ENCODE measurements at places on chromosomes 16 and 17.
A peak's percentile ranks its signal among the peaks of the same experiment; 100 is the strongest.

DNA sequence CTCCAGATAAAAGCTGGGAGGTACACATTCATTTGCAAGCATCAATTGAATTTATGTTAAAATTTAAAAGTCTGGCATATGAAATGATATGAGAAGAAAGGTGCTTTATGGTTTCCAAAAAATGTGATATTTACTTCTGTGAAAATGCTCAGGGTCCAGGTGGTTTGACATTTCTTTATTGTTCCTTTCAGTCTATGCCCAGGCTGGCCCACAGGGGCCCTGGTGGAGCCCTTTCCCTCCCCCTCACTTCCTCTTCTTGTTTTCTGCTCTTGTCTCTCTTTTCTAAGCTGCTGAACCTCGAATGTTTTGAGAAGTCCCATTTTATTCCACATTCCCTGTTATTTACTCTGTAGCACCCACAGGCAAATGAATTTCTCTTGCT is 127.8 kb downstream of the HS3ST3B1 start:
- DNase-seq: no peak

DNA sequence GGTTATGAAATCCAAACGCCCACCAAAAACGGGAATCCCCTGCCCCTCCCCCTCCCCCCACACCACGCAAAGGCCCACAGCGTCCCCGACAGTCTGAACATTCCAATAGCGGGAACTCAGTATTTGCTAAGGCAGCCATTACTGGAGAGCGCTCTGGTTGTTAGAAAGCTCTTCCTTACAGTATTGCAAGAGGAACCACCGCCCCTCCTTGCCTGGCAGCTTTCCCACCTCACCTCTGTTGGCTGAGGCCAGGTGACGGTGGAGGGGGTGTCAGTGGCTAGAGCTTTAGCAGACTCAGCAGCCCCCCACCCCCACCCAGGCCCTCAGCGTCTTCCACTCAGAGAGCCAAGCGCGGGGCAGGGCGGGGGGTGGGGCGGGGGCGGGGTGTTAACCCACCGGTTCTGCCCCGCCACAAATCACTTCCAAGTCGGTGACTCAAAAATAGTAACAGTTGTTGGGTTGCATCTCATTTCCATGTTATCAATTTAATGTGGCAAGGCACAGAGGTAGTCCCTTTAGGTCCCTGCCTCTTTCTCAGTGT is 2.2 kb upstream of the PLEKHH3 start:
- DNase-seq: no peak

GRCh38 chr17:17328251-17328650 is 25.1 kb downstream of the NT5M start:
- no peak for DNase-seq

DNA sequence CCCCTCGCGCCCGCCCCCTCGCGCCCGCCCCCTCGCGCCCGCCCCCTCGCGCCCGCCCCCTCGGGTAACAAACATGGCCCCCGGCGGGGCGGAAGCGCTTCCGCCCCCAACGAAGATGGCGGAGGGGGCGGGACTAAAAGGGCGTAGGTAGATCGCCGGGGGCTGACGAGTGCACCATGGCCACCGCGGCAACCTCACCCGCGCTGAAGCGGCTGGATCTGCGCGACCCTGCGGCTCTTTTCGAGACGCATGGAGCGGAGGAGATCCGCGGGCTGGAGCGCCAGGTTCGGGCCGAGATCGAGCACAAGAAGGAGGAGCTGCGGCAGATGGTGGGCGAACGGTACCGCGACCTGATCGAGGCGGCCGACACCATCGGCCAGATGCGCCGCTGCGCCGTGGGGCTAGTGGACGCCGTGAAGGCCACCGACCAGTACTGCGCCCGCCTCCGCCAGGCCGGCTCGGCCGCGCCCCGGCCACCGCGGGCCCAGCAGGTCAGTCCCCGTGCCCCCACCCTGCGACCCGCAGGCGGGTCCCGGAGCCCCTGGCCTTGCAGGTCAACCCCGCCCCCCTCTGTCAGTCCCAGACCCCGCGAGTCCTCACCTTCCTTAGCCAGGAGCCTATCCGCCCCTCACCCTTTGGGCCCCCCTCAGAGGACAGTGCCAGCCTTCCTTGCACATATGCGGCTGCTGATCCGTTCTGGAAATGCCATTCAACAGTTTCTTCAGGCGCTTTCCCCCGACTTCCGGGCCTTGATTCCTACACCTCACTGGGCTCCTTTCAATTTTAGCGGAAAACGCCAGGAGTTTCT is at the start of gene COG1:
Gene COG1, plus strand, starts transcription at position 162 of the 808 bp plus-strand sequence. Its CDS starts 15 bp downstream, at position 177.
- peak; percentile 70 for DNase-seq

GRCh38 chr16:48862087-48862532 is 252.1 kb upstream of the N4BP1 start:
- DNase-seq: no peak

DNA sequence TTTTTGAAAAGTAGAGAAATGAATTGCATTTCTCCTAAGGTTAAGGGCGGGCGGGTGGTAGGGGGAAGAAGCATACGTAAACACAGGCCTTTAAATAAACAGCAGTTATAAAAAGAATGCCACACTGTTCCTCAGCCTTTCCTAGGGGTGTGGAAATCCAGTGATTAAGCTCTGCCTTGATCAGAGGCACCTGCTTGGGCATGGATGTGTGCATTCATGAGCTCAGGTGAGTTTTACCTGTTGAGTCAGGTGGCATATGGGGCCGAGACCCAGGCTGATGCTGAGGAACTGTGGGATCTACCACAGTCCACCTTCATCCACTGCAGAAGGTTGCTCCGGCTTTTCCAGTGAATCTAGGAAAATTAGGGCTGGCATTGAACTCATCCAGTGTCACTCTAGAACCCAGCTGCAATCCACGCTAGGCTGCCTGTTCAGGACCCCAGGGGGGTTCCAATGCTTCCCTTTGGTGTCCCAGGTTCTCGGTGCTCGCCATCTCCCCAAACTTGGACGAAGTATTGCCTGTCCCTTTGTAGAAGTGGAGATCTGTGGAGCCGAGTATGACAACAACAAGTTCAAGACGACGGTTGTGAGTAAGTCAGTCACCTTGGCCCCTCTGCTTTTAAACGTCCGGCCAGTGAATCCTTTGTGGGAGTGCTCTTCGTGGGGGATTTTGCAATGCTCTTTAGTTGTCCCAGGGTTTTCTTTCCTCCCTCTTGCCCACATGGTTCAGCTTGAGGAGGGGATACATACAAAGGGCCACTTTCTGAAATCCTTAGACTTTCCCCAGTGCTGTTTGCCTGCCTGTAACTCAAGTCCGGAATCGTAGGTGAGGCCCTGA is 72.7 kb downstream of the SDR42E1 start:
- DNase-seq: no peak

GRCh38 chr16:35302859-35303258 is 1843.4 kb downstream of the TP53TG3F start:
- DNase-seq: no peak

GRCh38 chr17:20095336-20096080 is 86.3 kb downstream of the SPECC1 start:
- peak; percentile 75 for DNase-seq

DNA sequence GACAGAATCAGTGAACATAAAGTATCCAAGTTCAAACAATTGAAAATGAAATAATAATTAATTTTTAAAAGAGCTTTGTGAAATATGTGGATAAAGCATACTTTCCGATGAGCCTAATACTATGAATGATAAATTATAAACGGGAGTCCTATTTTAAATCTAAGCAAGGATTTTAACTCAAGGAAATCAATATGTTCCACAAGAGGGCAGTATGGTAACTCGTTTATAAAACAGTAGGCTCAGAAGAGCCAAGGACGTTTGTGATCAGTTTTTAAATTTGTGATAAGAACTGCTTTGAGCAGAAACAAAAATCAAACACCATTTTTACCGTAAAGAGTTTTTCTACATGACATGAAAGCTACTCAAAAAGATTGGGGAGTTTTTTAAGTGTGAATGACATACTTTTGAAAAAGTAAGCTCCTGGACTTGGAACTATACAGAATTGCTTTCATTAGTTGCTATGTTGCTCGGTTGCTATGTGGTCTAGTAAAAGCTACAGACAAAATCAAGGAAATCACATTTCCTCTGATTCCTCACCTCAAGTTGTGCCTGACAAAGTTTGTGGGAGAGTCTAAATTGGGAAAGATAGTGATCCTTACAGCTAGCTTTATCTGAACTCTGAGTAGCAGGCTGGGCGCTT is 11.8 kb upstream of the TEKT1 start:
- no peak for DNase-seq

- no peak for DNase-seq
Measured at GRCh38 chr16:81485824-81486539, 41.4 kb downstream of the CMIP start.

DNA sequence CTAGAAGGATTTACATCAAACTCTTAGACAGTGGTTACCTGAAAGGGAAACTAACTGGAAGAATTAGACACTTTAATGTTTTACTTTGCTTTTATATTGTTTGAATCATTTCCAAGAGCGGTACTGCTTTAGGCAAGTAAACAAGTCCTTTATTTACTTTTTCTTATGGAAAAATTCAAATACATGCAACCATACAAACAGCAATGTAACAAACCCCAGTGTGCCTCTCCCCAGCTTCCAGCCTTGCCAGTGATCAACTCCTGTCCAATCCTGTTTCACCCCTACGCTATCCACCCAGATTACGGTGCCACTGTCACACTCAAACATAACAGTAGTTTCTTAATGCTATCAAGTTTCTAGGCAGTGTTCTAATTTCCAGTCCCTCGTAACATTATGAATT is 85.9 kb downstream of the C16orf95 start:
- DNase-seq: no peak

- no peak for DNase-seq
Measured at GRCh38 chr17:1173432-1174262, 6.1 kb downstream of the ABR start.

GRCh38 chr17:63435681-63436522 is 10.2 kb downstream of the CYB561 start:
- DNase-seq: no peak

- DNase-seq: no peak
Measured at GRCh38 chr16:84616515-84616914, 1.4 kb downstream of the COTL1 start.

- DNase-seq: peak; percentile 39
Measured at GRCh38 chr16:89093602-89094251, at the start of gene ACSF3. TSS of gene ACSF3 (plus strand) at chr16:89093852. CDS start at chr16:89100682, 6,830 bp downstream.

DNA sequence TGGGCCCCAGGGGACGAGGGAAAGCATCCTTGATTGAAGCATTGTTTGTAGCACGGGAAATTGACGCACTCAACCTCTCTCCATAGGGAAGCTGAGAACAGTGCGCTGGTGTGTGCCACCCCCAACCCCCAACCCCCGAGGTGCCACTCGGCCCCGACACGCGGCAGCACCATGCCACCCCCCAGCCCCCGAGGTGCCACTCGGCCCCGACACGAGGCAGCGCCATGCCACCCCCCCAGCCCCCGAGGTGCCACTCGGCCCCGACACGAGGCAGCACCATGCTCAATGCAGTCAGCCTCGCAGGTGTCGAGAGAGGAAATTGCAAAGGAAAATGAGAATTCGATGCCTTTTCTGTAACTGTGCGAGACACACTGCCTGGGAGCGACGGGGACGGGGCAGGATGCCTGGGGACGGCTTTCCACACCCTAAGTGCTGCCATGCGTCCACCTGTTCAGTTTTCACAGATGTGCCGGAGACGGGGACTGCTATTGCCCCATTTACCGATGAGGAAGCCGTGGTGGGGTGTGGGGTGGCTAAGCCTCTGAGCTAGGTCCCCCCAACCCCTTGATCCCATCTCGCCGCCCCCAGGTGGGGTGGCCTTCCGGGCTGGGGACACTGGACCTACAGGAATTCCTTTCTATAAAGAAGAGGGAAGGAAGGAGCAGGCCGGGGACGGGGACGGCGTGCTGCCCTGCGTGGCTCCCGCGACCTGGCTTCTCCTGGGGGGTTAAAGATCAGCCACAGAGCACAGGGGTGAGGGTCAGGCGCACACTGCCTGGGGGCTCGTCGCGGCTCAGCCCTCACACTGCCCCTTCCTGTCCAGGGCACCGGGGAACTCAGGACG is 9.8 kb downstream of the CBFA2T3 start:
- no peak for DNase-seq

- no peak for DNase-seq
Measured at GRCh38 chr16:31513126-31513525, 4.9 kb upstream of the RUSF1 start.

- DNase-seq: no peak
Measured at GRCh38 chr17:49146620-49147306, 14.2 kb downstream of the B4GALNT2 start.

GRCh38 chr17:60165971-60166370 is 16.2 kb downstream of the CA4 start:
- no peak for DNase-seq

- no peak for DNase-seq
Measured at GRCh38 chr17:76911299-76912017, 43.3 kb downstream of the MGAT5B start.

- peak; percentile 20 for DNase-seq
Measured at GRCh38 chr17:17494870-17495535, 1.2 kb downstream of the RASD1 start.

DNA sequence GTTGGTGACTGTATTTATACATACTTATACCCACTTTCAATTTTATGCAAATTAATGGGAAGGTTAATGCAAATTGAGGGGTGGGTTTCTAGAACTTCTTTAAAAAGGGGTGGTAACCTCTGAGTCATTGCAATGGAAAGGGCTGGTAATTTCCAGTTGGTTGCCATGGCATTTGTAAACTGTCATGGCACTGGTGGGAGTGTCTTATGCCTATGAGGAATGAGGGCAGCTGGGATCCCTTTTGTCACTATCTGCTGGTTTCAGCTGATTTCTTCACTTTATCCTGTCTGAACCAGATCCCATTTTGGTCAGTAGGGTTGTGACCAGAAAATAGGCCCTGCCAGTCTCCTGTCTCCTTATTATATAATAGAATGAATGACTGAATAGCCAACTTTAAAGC is 1006.7 kb upstream of the GOT2 start:
- no peak for DNase-seq

DNA sequence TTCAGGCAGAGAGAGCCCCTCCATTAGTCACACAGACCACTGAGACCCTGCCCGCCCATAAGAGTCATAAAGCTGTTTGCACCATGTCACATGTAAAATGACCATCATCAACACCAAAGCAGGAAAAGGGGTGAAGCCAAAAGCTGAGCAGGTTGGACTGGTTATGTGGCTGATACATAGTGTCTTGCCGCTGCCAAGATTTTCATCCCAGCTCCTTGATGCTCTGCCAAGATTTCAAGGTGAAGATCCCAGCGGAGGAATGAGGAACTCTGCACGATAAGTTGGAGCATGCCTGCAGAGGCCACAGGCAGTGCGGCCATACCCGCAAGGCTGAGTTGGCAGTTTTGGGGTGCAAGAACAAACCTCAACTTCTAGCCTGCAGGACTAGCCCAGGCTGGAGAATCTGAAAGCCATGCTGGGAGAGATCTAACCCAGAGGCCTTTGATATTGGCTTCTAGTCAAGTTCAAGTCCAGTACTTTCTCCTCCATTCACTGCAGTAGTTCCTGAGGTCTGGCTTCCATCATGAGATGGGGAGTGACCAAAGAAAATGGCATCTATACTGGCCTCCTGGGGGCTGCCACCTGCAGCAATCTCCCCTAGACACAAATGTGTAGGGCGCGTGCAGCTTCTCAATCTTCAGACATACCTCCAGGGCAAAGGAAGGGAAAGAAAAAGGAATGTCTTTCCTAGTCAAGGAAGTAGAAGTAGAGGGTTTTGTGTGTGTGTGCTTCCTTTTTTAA is 79.7 kb upstream of the NOL11 start:
- no peak for DNase-seq

DNA sequence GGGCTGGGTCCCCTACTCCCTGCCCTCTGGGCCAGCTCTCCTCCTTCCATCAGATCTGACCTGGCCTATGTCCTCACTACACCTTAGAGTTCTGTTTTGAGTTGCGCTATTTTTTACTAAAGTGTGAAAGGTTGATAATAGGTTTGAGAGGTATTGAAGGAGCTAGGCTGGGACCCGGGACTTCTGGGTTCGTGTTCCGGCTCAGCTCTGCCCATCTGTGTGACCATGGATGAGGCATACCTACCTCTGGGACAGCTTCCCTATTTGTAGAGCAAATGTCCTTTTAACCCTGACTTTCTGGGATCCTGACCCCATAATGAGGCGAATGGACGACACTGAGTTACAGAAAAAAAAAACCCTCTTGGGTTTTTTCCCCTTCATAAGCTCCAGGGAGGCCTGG is 36.0 kb downstream of the IL21R start:
- no peak for DNase-seq

Data from occipital lobe (tissue), 3 donors.